ENCODE measurements at places on chromosomes 2 and 18.

DNA sequence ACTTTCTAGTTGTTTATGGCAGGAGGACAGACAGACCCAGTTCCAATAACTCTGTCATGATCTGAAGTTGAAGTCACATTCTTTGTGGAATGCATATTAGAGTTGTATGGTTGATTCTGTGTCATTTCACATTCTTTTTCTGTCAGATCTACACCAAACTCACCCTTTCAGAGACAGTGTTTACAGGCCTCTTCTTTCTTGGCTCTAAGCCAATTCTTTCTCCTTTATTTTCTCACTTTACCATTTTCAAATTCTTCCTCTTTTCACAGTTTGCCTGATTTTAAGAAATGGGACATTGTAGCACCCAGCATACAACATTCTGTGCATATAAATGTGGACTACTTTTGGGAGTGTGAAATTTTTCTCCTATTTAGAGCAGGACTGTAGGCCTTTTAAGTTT is 103.7 kb downstream of the CCDC85A start:
- no peak for DNase-seq

DNA sequence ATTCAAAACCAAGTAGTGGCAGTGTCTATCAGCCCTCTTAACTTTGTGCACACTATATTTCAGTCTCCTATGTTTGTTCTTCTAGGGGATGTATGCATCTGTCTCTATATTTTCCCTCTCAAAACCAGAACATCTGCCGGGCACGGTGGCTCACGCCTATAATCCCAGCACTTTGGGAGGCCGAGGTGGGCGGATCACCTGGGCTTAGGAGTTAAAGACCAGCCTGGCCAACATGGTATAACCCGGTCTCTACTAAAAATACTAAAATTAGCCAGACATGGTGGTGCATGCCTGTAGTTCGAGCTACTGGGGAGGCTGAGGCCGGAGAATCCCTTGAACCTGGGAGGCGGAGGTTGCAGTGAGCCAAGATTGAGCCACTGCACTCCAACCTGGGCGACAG is 9.9 kb upstream of the GAREM2 start:
- no peak for DNase-seq

GRCh38 chr2:237980087-237980486 is 13.3 kb downstream of the UBE2F start:
- DNase-seq: no peak

- no peak for DNase-seq
Observed at GRCh38 chr2:204982303-204982702, 437.0 kb downstream of the PARD3B start.

- DNase-seq: no peak
Observed at GRCh38 chr2:3626812-3627499, 31.0 kb upstream of the ALLC start.

DNA sequence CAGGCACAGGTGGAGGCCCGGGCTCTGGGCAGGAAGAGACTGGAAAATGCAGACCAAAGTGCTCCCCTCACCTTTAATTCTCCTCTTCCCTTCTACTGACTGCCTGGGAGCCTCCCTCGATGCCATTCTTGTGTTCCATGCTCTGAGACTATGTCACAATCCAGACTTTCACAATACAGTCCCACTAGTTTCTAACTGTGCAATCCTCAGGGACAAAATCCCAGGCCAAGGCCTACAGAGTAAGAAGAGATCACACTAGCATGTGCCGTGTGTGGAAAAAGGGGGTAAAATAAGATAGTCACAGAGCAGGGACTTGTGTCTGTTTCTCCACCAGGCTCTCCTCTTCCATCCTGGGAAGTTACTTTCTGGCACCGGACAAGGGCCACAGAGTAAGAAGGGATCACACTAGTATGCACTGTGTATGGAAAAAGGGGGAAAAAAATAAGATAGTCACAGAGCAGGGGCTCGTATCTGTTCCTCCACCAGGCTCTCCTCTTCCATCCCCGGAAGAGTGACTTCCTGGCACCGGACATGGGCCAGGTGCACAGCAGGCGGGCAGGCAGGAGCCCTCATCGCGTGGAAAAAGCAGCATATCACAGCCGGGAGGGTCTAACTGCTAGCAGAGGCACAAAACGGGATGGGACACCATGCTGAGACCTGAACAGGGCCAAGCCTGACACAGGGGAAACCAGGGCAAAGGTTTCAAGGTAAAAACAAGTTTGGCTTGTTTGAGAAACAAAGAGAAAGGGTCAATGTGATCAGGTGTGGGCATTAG is 9.6 kb downstream of the CYB5A start:
- DNase-seq: no peak

Data from cortex of kidney (tissue), 1 donor.